Endothelial cell (in vitro differentiated cells): ENCODE measurements at places on chromosomes 16 and 17. TPM values are rescaled to one million over a fixed set of nuclear protein-coding genes. Genes with fewer than 3 reads are reported as not detected.

The MT4 gene
- total RNA-seq = not detected

The C17orf67 gene
- 1.7 TPM for total RNA-seq

DNA sequence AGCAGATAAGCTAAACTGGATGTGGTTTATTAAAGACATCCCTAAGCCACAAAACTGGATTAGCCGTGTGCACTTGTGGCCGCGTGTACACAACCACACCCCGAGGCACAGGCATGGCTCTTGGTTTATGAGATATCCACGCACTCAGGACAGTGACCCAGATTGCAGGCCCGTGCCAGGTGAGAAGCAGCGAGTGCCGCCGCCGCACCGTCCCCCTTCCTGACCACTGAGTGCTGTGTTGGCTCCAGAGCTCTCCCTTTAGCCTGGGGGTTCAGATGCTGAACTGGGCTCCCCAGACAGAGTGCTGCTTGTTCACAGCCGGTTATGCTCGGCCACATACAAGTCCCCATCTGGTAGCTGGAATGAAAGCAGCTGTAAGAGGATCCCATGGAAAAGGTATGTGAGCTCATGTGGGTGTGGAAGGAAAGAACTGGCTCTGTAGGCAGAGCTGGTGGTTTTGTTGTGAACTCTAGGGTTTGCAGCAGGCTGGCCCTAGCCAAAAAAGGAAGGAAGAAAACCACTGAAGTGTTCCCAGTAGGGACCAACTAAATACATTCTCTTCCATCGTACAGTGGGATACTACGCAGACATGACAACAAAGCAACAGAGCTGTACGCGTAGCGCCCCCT, 29.5 kb downstream of the KNOP1 start:
- DNase-seq = no peak

The OR3A3 gene
- total RNA-seq = not detected

DNA sequence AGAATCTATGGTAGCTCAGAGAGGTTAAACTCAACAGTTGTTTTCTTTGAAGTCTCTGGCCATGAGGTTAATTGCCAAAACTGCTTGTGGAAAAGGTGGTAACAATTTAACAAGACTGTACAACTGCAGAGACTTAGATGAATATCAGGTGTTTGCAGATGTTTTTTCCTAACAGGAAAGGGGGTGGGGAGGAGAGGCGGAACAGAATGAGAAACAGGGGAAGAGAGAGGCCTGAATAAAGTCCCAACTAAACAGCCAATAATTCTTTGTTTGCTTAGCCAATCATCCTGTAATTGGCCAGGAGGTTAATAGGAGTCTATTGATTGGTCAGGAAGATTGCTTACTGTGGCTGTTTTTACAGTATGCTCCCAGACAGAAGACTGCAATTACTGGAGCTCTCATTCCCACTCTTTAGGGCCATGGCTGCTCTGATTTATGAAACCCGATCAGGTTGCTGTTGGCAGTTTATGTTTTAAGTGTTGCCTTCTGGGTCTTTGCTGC, 249.7 kb upstream of the TBX2 start:
- no peak for DNase-seq

The ANKRD11 gene
- 165 TPM for total RNA-seq

The SLC47A2 gene
- total RNA-seq = not detected
